ENCODE measurements at places on chromosomes 11 and 22.

- DNase-seq, result no peak
Observed at GRCh38 chr11:119713359-119714040, 15.5 kb downstream of the NECTIN1 start.

DNA sequence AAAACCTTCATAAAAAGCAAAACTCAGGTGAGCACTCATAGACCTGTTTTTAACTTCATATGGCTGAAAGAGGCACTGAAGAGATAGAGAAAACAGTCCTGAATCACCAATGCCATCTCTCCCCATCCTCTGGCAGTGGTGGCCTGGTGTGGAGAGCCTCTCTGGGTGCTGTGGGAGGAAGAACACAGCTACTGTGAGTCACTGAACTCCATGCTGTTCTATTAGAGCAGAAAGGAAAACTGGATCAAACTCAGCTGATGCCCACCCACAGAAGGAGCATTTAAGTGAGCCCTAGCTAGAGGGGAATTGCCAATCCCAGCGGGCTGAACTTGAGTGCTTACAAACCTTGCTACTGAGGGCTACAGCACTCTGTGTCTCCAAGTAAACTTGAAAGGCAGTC is 115.3 kb upstream of the SESN3 start:
- DNase-seq, result no peak

GRCh38 chr11:119493712-119494111 is 70.7 kb upstream of the THY1 start:
- no peak for DNase-seq

DNA sequence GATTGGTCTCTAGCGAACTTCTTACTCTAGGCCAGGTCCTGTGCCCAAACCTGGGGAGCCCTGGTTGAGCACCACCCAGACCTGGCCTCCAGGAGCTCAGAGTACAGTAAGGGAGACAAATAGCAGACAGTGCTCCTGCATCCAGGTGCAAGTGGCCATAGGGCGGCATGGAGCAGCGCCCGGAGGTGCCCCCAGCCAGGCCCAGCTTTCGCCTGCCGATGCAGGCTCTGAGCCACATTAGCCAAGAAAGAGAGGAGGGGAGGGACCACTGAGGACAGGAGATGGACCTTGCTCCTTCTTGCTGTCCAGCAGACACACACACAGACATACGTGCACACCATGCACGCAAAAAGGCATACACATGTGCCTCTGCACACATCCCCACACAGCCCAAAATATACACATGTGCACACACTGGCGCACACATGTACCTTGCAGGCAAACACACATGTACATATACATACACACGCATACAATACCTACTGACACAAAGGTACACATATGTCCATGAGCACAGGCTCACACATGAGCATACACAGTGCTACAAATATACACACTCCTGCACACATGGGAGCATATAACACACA is 68.7 kb upstream of the FGF3 start:
- no peak for DNase-seq

- peak; percentile 84 for DNase-seq
Observed at GRCh38 chr11:30984442-30984816, 385.1 kb downstream of the DCDC1 start.

DNA sequence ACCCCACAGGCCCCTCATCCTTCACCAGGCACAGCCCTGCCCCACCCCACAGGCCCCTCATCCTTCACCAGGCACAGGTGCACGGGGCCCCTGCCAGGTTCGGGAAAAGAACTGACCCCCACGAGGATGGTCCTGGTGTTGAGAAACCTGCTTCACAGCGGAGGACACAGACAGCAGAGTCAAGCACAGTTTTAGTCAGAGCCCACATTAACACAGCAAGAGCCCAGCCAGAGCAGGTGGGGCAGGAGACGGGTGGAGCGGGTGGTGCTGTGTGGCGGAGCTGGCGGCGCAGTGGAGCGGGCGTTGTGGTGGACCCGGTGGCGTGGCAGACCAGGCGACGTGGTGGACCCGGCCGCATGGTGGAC is 1085.5 kb downstream of the BRD1 start:
- DNase-seq, result no peak

DNA sequence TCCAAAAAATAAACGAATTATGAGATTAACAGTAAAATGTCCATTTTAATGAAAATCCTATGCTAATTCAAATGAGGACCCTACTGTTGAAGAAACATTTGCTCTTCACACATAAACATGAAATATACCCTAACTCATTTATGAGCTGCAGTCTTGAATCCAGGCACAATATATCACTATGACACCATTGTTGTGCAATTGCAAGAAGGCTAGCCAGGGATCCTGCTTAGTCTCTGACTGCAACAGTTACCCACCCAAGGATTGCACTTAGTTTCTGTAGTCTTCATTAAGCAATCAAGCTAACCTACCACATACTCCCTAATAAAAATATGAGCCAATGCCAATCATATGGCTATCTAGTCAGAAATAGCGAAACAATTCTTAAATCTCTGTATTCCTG is 981.0 kb upstream of the FAT3 start:
- DNase-seq, result no peak

- DNase-seq, result no peak
Observed at GRCh38 chr11:47056261-47056915, 119.8 kb downstream of the CSTPP1 start.

DNA sequence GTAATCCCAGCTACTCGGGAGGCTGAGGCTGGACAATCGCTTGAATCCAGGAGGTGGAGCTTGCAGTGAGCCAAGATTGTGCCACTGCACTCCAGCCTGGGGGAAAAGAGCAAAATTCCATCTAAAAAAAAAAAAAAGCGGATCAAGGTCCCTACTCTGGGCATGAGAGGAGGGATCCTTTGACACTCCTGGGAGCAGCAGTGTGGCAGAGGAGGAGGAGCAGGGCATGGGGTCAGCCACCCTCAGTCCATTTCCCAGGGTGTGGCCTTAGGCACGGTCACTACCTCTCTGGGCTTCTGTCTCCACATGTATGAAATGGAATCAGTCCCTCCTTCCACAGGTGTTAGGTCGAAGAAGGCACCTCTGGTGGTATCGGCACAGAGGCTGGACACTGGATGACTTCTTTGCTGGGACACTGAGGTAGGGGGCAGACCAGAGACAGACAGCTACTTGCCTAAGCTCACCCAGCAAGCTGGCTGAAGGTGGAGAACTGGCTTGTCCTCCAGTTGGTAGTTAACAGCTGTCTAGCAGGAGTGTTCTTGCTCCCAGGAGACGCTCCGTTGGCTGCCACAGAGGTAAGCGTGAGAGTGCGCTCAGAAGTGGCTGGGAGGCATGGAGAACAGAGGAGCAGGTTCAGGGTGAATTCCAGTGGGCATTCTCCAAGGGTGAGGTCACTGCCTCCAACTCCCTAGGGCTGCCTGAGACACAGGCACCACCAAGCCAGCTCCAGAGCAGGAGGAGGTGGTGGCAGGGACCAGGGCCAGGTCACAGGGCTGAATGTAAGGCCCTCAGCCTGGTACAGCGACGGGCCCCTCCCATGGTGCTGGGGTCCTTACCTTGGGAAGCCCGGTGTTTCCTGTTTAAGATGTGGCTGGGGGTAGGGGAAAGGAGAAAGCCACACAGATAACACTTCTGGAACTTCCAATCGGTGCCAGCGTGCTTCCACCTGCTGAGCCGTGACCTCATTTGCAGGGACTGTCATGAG is 19.5 kb downstream of the TXN2 start:
- peak; percentile 96 for DNase-seq

DNA sequence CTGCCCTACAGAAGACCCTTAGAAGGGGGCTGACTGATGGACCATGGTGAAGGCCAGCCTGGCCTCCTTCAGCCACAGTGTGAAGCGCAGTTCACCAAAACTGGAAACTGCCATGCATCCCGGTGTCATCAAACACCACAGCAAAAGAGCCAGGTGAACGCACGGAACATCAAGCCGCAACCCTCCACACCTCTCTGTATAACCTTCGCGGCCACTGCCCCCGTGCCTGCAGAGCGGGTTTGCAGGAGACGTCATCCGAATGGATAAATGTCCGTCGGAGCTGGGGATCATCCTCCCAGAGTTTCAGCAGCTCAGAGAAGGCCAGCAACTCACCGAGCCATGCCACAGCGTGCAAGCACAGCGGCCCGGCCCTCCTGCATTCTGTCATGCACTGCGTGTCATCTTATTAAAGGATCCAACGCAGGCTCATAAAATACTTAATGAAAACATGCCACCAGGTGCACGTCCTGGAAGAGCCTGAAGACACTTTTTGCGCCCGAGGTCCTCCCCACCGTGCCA is 309.9 kb downstream of the BRD1 start:
- no peak for DNase-seq

DNA sequence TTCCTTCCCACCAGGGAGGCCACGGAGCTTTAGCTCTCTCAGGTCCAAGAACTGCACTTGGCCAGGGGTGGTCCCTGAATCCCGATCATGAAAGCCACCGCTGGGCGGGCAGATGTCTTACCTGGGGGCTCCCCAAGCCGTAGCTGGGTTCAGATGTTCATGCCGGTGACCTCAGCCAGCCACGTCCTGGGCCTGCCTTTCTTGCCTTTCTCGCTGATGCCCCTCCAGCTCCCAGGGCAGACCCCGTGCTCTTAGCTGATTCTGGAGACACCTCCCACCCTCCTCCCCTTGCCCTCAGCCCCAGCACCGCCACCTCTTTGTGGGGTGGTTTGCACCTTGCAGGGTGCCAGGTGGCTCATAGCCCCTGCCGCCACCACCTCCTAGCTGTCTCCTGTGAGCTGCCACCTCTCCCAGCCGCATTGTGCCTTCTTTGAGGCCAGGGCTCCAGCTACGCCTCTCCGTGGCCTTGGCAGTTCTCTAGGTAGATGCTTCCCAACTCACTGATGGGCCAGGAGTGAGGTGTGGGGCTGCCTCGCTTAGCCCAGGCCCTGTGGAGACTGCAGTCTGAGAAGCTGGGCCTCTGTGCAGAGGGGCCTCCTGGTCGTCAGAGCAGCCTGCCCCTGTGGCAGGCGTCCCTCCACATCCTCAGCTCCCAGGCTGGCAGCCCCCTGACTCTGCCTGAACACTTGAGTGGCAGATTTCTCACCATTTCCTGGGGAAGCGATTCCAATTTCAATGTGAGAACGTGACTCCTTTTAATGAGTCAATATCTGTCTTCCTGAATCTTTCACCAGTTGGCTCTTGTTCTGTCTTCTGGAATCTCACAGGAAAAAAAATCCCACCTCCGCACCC is 97.6 kb upstream of the B3GAT1 start:
- DNase-seq, result no peak

GRCh38 chr22:48305726-48306235 is 1521.9 kb downstream of the BRD1 start:
- DNase-seq, result no peak

DNA sequence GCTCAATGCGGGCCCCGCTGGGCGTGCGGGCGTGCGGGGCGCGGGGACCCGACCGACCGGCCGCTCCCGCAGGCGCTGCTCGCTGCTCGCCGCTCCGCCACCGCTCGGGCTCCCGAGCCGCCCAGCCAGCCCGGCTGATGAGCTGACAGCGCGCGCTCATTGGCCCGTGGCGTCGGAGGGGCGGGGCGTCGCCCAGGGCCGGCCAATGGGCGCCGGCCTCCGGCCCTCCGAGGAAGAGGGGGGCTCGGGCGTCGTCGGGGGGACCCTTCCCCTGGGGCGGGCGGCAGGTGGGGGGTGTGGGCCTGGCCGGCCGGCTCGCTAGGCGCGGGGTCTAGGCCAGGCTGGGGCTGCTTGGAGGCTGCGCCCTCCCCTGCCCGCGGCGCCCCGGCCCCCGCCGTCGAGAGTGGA is at the start of gene SCUBE1:
Gene SCUBE1 (minus strand): TSS at position 111 of the 408 bp plus-strand sequence. CDS start 111 bp downstream, outside the sequence.
- DNase-seq, result peak; percentile 73
